Activated CD8-positive, alpha-beta T cell treated with anti-CD3 and anti-CD28 coated beads, Interleukin-2, amount 10 ng/mL, durations not matched to agents 7 days and 5 days (primary cell): ENCODE measurements at places on chromosomes 5 and 9.

GRCh38 chr9:84067821-84068220 is 87.2 kb downstream of the RMI1 start:
- no peak for DNase-seq

DNA sequence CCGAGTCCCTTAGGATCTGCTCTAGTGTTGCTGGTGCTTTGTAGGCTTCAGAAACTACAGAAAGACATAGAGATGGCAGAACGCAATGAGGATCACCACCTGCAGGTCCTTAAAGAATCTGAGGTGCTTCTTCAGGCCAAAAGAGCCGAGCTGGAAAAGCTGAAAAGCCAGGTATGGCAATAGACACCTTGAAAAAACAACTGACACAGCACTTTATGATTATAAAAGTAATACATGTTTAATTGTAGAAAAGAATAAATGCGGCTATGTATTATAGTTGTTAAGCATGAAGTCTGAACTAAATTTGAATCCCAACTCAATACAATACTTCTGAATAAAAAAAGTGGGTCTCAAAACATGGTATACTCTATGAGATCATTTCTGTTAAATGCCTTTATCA is 43.7 kb downstream of the RAB14 start:
- no peak for DNase-seq

DNA sequence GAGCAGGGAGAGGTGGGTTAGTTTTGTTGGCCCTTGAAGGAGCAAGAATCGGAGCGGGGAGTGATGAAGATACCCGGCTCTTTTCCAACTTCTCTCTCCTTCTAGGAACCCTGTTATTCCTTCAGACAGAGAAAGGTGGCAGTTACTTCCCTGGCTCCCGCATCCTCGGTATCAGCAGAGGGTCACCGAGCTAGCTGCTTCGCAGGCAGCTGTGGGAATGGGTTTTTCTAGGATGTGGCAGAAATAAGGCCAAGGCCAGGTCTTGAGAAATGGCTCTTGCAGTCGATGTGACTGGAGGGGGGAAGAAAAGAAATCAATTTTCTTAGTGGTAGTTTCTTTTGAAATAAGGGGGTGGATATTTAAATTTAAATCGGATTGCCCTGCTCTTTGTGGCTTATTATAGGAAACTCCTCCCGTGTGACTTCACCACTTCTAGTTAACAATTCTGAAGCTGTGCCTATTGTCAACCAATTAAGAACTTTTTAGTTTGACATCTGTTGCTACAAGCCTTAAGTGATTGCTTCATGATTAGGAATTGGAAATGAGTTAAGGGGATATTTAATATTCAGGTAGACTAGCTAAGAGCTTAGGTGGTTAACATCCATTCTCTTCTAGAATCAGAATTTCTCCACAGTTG is 1.4 kb downstream of the SAP30L start:
- DNase-seq, result no peak

- no peak for DNase-seq
Observed at GRCh38 chr9:89817151-89817950, 212.5 kb downstream of the GADD45G start.

- no peak for DNase-seq
Observed at GRCh38 chr5:9483243-9483642, 62.6 kb downstream of the SEMA5A start.

GRCh38 chr5:60350794-60351193 is 349.2 kb downstream of the DEPDC1B start:
- no peak for DNase-seq

DNA sequence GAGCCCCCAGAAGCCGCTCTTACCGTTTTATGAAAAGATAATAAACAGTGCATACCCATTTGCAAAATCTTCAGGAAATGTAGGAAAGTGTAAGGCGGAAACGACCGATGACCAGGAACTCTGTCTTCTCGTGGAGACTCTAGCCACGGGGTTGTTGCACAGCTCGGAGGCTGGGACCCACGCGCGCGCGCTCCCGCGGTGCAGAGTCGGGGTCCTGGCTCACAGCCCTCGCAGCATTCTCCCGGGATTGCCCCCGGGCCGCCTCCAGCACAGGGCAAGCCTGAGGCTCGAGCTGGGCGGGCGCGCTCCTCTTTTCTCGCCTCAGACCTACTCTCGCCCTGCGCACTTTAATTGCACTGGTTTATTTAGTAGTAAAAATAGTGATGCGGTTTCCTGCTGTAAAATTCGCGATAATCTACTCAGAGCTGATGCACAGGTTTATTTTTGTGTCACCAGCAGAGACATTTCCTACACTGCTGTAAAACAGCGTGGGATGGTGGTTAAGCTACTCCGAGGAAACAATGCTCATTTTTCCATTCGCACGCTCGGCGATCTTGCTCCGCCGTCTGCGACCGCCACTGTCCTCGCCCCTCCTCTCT is 15.5 kb downstream of the TRIM7 start:
- DNase-seq, result peak; percentile 64

DNA sequence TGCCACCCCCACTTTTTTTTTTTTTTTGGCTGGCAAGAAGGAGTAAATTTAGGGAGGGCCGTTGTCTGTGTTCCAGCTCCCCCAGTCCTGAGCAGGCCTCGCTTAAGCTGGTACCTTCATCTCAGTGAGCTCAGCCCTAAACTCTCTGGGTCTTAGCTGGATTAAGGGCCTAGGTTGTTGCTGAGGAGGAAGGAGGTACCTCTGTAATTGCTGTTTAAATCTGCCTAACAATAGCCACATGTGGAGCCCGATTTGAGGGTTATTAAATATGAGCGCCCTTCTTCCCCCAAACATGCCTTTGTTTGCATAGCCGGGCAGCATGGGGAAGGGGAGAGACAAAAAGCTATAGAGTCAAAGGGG is 179.0 kb upstream of the PITX1 start:
- no peak for DNase-seq

GRCh38 chr9:91658513-91659105 is 235.0 kb upstream of the NFIL3 start:
- DNase-seq, result no peak

DNA sequence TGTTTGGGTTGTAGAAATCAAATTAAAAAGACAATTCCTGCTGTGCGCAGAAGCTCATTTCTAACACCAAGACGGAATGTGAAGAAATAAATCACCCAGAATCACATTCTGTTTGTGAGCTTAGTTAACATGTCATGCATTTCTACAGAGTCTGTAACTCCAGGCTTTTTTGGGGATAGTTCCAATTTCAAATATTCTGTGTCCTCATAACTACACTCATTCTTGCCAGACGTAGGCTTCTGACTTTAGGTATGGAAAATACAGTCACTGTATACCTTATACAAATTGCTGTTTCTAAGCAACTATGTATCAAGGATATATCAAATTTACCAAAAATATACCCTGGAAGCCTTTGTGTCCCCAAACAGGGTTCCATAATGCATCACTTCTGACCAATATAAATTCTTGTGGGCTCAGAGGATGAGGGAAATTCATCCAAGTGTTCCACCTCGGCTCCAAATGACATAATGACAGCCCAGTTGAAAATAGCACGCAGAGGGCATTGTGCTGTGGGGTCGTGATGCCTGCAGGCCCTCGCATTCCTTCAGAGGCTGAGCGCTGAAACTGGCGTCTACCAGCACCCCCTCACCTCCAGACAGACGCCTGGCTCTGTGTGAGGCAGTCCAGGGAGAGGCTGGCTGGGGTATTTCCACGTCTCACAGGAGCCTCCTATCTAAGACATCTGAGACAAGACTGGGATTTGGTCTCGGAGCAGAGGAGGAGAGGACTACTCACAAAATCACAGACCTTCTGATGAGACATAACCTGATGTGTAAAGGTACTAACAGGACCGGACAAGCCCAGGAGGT is 79.8 kb downstream of the KLF4 start:
- no peak for DNase-seq

- no peak for DNase-seq
Observed at GRCh38 chr5:60636001-60636400, 64.0 kb downstream of the DEPDC1B start.

DNA sequence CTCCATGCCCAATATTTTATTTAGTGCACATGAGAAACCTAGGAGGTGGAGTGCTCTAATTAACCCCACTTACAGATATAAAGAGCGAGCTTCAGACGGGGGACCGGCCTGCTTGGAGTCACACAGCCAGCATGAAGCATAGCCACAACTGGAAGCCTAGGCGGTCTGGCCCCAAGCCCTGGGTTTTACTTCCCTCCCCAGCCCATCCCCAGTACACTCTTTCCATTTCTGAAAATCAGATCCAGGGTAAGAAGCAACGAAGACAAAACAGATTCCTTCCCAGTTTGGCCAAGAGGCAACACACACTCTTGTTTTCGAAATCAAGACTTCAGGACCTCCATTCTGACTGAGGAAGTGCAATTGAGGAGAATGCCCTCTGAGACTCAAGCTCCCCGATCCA is 27.1 kb downstream of the KCNMB1 start:
- no peak for DNase-seq

DNA sequence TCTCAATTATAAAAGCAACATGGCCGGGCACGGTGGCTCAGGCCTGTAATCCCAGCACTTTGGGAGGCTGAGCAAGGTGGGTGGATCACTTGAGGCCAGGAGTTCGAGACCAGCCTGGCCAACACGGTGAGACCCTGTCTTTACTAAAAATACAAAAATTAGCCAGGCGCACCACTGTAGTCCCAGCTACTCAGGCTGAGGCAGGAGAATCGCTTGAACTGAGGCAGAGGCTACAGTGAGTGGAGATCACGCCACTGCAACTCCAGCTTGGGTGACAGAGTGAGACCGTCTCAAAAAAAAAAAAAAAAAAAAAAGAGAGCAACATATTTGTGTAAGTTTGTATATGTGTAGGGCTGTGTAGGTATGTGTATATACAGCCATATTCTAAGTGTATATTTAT is 7.5 kb downstream of the RPS6 start:
- no peak for DNase-seq

GRCh38 chr5:176994460-176995121 is 12.0 kb downstream of the UIMC1 start:
- no peak for DNase-seq

DNA sequence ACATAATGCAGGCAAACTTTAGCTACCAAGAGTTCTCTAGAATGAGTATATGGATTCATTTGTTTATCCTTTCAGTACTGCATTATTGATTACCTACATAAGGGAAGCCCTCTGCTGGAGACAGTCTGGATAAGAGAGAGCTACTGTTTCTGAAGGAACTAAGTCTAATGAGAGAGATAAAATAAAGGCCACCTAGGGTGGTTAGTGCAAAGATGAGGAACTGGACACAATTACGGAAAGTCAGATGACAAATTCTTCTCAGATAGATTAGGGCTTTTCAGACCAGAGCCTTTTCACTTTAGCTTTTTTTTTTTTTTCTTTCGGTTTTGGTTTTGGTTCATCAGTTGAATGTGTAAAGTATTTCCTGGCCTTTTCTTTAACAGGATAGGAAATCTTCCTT is 31.3 kb downstream of the ISOC1 start:
- no peak for DNase-seq

DNA sequence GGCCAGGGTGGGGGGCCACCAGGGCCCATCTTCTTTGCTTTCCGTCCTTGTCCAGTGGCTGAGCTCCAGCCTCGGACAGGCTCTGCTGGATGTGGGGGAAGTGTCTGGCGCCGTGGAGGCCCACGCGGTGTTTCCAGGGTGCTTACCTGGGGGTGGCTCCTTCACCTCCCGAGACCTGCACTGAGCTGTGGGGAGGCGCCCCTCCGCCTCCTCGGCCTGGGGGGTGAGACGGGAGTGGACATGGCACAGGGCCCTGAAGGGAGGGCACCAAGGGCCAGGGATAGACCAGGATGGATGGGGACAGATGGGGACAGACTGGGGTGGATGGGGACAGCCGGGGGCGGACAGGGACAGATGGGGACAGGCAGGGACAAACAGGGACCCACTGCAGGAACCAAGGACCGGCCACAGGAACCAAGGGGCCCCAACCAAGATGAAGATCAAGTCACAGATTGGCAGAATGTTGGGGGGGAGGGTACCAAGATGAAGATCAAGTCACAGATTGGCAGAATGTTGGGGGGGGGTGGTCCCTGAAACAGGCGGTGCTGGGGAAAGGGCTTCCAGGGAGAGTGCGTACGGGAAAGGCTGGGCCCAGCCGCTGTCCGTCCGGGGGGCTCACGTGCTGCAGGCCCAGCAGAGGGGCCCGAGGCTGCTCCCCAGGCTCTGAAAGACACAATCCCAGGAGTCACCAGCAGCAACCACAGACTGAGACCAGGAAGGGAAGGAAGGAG is 13.3 kb upstream of the QSOX2 start:
- DNase-seq, result no peak

DNA sequence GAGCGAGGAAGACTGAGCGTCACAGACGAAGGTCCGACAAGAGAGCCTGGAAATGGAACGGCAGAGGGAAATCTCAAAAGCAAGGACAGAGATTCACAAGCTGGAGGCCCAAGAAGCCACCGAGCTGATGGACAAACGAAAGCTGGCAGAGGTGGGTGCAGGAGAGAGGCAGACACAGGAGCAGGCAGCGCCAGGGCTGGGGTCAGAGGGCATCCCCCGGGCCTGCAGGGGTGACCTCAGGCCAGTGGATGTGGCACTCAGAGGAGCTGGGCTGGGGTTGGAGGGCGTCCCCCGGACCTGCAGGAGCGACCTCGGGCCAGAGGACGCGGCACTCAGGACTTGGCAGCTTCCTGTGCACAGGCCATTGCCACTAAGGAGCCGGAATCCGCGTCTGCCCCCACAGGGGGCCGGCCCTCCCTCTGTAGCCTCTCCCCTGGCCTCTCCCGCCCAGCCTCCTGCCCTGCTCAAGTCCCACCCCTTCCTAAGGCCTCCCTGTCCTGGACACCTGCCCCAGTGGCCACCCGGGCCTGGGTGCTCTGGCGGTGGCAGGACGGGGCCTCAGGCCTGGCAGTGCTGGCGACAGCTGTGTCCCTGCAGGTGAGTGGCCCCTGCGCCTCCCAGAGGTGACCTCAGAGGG is 40.4 kb downstream of the EXD3 start:
- DNase-seq, result no peak
